ENCODE measurements at places on chromosomes 16 and 17.

DNA sequence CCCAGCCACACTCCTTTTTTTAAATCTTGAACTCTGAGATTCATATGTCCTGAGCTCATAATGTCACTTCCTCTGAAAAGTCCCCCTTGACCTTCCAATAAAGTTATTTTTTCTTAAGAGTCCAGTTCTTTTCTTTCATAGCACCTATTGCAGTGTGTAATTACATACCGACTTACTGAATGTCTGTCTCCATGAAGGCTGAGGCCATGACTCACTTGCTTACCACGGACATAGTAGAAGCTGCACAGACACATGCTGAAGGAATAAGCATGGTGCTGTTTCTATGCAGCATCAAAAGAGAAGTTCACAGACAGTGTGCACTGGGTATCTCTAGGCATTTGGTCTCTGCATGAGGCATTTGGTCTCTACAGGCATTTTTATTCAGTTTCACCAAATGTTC lies 77.2 kb downstream of the C17orf67 start:
- DNase-seq: no peak

GRCh38 chr16:87125206-87126155 lies 191.7 kb downstream of the C16orf95 start:
- DNase-seq: peak; percentile 61

DNA sequence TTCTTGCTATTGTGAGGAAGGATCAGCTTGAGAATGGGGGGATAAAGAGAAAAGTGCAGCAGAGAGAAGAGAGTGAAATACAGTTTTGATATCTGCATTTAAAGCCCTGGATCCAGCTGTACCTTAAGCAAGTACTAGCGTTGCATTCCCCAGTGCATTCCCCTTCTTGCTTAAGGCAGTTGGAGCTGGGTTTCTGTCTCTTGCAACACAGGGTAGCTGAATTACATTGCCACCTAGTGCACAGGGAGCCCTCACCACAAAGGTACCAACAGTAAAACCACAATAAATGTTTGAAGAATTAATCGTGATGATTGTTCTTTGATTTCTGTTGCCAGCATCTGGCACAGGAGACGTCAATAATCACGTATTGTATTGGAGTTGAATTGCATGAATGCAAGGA lies 588.7 kb downstream of the RBFOX1 start:
- no peak for DNase-seq

GRCh38 chr17:78497115-78497540 lies 80.1 kb downstream of the DNAH17 start:
- DNase-seq: no peak

DNA sequence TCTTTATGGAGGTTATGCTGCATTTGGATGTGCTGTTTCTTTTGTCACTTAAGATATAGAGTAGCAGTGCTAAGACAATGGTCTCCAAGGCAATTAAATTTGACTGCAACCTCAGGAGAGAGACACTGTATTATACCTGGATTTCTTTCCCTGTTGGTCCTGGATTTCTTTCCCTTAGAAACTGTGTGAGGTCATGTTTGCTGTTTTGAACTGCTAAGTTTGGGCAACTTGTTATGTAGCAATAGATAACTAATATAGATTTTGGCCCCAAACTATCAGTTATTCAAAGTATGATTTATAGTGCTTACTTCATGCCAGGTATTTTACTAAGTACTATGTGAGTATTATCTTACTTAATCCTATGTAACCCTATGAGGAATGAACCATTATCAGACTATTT lies 458.4 kb downstream of the HS3ST3B1 start:
- DNase-seq: no peak

- no peak for DNase-seq
Measured at GRCh38 chr17:52207796-52208195, 49.3 kb upstream of the CA10 start.

- no peak for DNase-seq
Measured at GRCh38 chr17:32992321-32993033, 830 bp downstream of the SPACA3 start.

GRCh38 chr16:68226116-68226515 lies 9.8 kb downstream of the ESRP2 start:
- no peak for DNase-seq

- no peak for DNase-seq
Measured at GRCh38 chr17:42317266-42317845, 29.1 kb downstream of the STAT5A start.

DNA sequence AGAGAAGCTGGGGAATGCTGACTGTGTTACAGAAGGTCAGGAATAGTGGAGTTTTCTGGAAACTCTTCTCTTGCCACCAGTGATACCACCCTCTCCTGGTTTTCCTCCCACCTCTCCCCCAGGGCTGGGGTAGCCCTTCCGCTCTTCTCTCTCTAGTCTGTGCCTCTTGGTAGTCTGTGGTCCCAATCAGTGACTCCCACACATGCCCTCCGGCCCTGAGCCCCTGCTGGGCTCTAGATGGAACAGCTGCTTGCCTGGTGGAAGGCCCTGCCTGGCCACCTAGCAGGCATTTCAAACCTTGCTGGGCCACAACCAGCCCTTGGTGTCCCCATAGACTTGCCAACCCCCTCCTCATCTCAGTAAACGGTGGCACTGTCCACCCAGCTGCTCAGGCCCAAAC lies 15.2 kb upstream of the MTSS2 start:
- DNase-seq: no peak

- DNase-seq: no peak
Measured at GRCh38 chr17:12909046-12909445, 108.8 kb downstream of the ELAC2 start.

DNA sequence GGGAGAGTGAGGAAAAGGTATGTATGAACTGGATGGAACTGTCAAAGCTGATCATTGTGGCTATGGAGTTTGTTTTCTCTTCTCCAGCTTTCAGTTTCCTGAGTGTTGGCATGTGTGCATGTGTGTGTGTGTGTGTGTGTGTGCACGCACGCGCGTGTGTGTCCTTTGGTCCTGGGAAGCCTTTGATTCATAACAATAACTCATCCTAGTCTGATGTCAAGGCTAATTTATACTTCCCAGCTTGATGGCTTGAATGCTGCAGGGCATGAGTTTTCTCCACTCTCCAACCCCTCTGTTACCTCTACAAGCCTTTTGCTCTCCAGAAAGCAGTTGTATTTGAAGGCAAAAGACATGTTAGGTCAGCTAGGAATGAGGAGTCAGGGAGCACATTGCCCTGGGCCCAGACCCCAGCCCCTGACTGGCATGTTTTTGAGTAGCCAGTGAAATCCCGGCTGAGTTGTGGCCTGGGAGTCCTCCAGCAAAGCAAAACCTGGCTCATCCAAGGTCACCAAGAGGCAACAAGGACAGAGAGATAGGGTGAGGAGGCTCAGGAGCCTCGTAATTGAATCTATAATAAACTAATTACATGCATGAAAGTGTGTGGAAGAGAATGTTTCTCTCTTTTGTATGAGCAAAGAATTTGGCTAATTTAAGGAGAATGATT lies 8.9 kb upstream of the CDC42EP4 start:
- no peak for DNase-seq

GRCh38 chr17:50170662-50171370 lies 5.0 kb downstream of the SGCA start:
- no peak for DNase-seq

DNA sequence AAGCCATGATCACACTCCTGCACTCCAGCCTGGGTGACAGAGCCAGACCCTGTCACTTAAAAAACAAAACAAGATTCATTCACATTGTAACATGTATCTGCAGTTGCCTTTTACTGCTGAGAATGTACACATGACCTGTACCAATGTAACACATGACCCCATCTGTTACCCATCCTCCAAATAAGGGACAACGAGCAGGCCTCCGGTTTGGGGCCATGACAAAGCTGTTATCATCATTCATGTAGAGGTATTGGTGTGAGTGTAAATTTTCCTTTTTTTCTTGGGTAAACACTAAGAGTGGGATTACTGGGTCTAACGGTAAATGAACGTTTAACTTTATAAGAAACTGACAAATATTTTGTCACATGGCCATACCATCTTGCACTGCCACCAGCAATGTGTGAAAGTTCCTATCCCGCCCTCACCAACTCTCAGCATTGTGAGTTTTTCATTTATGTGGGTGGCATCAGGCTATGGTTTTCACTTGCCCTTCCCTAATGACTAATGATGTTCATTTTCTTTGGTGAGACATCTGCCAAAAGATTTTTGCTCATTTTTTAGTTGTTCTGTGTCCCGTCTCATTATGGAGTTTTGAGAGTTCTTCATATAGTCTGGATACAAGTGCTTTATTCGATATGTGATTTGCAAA lies 145.5 kb downstream of the C16orf78 start:
- no peak for DNase-seq

DNA sequence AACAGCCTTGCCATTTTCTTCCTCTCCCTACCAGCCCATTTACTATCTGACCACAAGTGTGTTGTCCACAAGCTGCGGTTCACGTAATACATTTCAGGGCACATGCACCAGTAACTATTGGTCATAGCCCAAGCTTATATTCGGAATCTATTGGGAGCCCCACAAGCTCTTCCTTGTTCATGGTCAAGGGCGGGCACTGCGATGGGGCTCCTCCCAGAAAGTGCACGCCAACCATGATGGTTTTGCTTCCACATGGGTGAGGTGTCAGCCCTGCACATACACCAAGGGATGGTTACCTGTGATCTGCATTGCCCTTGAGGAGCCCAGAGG lies 12.1 kb downstream of the THRA start:
- no peak for DNase-seq

DNA sequence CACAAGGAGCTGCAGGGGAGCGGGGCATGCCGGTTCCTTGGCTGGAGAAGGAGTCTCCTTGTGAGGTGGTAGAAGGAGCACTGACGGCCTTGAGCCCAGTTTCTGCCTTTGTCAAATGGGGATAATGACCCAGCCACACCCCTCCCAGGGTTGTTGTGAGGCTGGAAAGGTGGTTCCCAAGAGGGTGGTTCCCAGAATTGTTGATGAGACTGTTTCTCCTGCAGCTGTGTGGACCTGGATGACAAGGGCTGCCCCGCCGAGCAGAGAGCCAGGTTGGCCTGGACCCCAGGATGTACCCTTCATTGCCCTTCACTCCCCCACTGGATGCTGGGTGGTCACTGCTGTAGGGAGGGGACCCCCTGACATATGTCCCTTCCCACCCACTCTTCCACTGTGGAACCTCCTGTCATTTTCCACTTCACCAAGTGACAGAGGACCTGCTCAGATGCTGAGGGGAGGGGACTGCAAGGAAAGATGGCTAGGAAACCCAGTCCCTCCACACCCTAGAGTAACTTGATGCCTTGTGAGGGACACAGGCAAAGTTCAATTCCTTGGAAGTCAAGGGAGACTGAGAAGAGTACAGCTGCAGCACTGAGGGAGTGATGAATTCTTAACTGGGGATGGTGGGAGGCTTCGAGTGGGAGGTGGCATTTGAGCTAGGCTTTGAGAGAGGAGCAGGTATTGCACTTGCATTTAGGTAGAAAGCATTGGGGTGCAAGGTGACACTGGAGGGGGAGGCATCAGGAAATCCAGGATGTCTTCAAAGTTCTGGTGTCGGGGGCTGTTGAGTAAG lies 10.6 kb downstream of the MIEN1 start:
- DNase-seq: no peak

GRCh38 chr16:81321039-81321438 lies 6.3 kb downstream of the GAN start:
- no peak for DNase-seq

DNA sequence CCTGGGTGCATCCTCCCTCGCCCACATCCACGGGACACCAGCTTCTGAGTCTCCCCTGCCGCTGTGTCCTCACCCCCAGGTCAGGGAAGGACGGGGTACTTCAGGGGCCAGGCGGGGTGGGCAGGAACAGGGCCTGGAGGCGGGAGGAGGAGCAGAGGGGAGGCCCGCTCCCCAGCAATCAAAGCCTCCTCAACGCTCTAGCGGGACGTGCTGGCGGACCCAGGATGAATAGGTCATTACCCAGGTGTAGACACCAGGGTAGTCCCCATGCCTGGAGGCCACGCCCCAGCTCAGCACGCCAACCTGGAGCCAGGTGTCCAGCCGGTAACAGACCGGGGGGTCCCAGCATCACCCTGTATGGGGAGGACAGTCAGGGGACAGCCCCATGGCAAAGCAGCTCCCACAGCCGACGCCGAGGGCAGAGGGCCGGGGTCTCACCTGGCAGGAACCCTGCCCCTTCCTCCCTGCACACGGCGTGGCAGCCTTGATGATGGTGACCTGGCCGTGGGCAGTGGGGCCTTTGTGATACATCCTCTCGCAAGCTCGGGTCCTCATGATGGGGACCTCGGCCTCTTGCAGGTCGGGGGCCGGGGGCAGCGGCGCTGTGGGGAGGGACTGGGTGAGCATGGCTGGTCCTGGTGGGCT lies 24.2 kb downstream of the TPSD1 start:
- DNase-seq: peak; percentile 81

GRCh38 chr16:1917056-1917664 lies 1.1 kb downstream of the HS3ST6 start:
- DNase-seq: no peak

DNA sequence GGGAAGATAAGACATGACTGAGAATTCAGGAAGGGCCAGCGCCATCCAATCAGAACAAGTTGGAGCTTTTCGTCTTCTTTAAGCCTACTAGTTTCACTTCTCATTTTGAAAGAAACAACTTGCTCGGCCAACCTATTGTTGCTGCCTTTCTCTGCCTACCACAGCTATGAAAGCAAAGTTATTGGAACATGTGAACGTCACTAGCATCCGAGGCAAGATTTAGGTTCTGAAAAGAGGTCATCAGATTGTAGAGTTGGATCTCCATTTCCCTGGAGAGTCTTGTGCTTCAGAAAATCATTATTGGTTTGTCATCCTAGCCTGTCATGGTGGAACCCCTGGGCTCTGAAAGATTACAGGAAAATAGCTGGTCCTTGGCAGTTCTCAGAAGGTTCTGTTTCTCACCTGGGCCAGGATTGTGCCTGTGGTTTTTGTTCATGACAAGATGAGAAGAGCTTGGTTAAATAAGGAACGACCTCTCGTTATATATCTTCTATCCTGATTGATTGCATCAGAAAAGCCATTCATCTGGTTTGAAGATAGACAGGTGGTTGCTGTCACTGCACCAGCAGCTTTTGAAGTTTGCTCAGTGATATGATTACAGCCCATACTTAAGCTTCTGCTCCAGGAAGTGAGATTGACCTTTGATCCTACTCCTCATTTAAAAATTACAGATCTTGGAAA lies 25.3 kb downstream of the CDH13 start:
- no peak for DNase-seq

- peak; percentile 62 for DNase-seq
Measured at GRCh38 chr17:40582328-40582901, 17.1 kb upstream of the CCR7 start.

DNA sequence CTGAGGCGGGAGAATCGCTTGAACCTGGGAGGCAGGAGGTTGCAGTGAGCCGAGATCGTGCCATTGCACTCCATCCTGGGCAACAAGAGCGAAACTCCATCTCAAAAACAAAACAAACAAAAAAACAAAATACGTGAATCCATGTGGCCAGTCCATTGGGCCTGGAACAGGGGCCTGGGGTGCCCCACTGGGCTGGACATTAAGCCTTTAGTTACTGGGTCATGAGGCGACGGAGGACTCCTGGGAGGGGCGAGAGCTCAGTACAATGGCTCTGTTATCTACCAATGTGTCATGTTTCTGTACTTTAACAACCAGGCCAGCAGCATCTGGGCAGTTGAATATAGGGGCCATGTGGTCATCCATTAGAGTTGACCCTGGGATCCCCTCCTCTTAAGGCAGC lies 18.9 kb upstream of the CLEC18A start:
- DNase-seq: no peak

GRCh38 chr16:15704545-15704987 lies 54.5 kb downstream of the NDE1 start:
- no peak for DNase-seq

Data from upper lobe of left lung (tissue), 6 donors.